ENCODE measurements at places on chromosomes 12 and 14.

DNA sequence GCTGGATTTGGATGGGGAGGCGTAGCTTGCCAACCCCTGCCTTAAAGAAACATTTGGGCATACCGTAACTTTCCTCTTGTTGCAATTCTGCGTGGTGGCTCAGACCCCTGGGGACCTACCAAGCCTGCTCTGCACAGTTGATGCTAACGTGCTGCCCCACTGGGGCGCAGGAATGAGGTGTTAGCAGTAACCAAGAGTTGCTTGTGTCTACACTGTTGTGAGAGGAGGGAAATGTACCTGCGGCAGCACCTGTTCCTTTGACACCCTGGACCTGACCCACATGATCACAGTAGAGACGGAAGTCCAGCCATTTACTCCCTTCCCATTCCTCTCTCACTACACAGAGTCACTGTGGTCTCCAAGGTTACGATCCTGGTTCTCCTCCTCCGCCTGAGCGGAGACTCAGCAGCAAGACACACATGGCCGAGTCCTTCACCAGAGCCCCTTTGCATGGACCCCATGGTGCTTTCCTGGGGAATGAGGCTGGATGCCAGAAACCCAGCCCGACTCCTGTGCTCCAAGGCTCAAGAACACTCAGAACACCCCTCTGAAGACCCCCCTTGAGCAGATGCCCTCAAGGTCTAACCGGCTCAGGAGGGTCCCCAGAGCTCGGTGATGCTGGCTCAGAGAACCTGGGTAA is 84.8 kb downstream of the FBXL14 start:
- DNase-seq, result no peak

DNA sequence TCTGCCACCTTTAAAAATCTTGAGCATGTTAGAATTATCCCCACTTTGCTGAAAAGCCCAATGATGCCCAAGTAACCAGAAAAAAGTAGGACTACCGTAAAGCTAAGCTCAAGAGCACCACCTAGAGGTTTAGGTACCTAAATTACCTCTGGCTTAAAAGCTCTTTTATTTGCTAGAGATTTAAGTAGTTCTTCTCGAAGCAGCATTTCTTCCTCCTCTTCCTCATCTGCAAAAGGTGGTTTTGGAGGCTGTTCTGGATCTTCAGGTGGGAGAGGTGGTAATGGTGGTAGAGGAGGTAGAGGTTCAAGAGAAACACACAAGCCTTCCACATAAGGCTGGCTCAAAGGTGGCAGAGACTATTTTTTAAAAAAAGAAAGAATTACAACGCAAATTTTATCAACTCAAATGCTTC is 26.9 kb downstream of the ZFC3H1 start:
- no peak for DNase-seq

DNA sequence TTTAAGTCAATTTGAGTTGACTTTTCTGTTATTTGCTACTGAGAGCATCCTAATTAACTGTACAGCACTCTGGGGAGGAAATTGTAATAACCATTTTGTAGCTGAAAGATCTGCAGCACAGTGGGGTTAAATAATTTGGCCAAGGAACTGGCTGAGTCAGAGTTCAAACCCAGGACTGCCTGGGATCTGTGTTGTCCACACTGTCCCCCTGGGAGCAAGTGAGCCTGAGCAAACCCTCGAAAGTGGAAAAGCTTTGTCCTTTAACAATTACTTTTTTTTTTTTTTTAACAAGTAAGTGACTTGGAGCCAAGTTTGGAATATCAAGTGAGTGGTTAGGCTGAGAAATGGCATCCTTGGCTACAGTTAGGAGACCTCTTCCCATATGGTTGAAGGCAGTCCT is 247.2 kb upstream of the CCDC196 start:
- no peak for DNase-seq

- DNase-seq, result no peak
These were observed 397.1 kb upstream of the DCN start for GRCh38 chr12:91579516-91580263.

- no peak for DNase-seq
These were observed 212.8 kb downstream of the KIF21A start for GRCh38 chr12:39230086-39230485.

- DNase-seq, result no peak
These were observed 61.8 kb downstream of the PPFIBP1 start for GRCh38 chr12:27585739-27586265.

GRCh38 chr12:15928346-15928745 is 17.2 kb downstream of the DERA start:
- no peak for DNase-seq

- no peak for DNase-seq
These were observed 16.8 kb upstream of the ITPK1 start for GRCh38 chr14:93132472-93133065.

DNA sequence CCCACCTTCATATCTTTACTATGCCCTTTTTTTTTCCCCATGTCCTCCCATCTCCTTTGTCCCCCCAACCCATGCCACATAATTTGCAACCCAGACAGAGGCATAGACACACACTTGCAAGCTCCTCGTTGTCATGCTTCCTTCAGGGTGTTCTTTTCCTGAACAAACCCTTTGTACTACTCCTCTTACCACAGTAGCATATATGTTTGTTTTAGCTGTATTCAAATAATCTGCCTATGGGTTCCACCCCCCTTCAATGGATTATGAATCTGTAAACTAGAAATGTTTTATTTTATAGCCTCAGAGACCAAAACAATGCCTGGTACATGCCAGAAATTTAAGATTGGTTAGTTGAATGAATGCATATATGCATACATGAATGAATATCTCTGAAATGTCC is 307.1 kb upstream of the E2F7 start:
- no peak for DNase-seq

DNA sequence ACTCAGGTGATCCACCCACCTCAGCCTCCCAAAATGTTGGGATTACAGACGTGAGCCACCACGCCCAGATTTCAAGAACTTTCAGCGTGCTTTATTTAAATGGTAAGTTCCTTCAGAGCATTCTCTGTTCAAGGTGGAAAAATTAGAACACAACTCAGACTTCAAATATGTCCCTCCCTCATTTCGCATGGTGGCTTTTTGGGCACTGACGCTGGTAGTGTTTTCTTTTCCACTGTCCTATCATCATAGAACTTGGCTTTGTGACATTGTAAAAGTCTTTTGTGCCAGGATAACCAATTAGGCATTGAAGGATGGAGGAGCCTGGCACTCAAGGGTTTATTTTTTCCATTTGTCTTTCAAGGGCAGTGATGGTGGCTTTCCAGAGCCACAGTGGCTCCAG is 190.8 kb downstream of the NUAK1 start:
- DNase-seq, result no peak

GRCh38 chr14:106843951-106844483 is 1317.6 kb downstream of the TMEM121 start:
- DNase-seq, result no peak

DNA sequence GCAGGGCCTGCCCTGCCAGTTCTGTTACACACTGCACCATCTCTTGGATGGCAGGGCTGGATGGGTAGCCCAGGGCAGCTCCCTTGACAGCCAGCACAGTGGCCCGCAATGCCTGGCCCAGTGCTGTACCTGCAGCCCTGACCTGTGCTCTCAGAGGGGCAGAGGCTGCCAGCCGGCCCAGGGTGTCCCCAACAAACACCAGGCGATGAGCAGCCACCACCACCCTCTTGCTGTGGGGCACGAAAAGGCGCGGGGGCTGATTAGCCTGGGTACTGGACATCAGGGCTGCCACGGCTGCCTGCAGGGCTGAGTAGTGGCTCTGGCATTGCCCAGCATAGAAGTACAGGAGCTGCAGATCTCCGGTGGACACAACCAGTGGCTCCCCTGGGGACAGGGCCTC is 4.6 kb upstream of the SLC22A17 start:
- DNase-seq, result no peak

- no peak for DNase-seq
These were observed 150.1 kb downstream of the SLC38A4 start for GRCh38 chr12:46675736-46676135.

DNA sequence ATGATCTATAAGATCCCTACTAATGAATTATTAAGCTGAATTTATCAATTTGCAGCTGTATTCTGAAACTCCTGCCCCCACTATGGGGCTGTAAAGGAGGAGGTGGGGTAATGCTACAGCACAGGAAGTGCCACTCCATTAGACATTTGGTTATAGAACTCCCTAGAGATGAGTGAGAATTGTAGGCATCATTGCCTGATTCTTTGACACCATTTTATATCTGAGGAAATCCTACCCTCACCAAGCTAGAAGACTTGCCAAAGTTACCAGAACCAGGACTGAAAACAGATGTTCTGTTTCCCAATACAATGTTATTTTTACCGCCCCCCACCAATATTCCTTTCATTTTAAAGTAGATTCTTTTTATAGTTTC is 182.4 kb downstream of the EGLN3 start:
- no peak for DNase-seq

- DNase-seq, result no peak
These were observed 363.1 kb upstream of the STXBP6 start for GRCh38 chr14:25412998-25413397.

DNA sequence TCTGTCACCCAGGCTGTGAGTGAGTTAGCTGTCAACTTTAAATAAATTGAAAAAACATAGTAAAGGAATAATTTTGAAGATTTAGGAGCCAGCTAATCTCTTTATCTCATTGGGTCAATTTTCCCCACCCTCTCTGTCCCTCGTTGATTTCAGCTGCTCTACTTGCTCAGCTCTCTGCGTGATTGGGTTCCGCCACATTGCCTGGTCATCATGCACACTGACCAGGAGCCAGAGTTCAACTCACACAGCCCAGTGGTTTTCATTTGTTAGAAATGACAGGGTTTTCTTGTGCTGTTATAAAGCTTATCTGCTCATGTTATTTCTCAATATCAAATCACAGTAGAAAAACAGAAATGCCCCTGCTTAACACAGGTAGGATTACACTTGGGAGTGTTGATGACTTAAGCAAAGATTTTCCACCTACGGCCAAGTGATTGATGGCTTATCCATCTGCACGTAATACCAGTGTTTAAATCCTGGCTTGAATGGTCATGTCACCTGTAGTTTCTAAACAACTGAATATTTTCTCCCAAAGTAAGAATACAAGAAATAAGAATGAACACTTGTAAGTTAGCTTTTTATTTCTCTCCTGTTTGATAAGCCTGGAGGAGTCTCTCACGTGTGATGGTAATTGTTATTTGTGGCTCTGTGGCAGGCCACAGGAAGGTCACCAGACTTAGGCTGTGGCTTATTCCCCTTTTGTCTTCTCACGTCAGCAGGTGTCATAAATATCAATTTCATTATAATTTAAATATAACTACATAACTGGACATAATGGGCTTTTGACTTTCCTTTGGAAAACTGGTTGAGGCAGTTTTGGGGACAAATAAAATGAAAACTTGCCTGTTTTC is 367.2 kb upstream of the DDHD1 start:
- no peak for DNase-seq

- DNase-seq, result no peak
These were observed 17.5 kb downstream of the XRCC3 start for GRCh38 chr14:103697603-103698379.

DNA sequence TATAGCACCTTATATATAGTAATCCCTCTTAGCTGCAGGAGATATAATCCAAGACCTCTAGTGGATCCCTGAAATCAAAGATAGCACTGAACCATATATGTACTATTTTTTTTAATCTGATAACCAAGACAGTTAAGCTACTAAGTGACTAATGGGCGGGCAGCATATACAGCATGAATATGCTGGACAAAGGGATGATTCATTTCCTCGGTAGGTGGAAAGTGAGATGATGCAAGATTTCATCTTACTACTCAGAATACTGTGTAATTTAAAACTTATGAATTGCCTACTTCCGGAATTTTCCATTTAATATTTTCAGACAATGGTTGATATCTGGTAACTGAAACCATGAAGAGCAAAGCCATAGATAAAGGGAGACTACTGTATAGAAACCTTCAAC is 36.2 kb downstream of the PRMT8 start:
- DNase-seq, result no peak

DNA sequence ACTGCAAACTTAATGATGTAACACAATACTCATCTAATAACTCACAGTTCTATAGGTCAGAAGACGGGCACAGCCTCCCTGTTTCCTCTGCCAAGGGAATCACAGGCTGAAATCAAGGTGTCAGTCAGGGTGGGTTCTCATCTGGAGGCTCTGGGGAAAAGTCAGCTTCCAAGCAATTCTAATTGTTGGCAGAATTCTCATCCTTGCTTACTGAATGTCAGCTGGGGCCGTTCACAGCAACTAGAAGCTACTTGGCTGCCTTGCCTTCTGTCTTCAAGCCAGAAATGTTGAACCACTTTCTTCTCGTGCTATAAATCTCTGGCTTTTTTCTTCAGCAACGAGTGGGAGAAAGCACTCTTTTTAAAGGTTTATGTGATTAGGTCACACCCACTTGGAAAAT is 80.1 kb upstream of the PDZRN4 start:
- no peak for DNase-seq
